ENCODE measurements at places on chromosomes 13 and 19.

DNA sequence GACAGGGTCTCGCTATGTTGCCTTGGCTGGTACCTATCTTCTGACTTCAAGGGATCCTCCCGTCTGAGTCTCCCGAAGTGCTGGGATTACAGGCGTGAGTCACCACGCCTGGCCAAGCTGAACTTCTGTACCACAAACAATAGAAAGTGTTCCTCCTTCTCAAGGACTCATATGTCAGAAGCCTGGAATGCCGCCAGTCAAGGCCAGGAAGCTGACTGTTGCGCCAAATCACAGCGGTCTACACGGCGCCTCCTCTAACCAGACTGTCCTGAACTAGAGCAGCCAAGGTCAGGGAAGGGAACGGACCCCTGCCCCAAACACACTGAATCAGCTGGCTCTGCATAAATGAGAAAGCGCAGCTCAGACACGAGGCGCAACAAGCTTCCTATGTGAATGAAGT lies 14.6 kb downstream of the RAB20 start:
- no peak for DNase-seq

- DNase-seq = no peak
Observed at GRCh38 chr13:111595791-111596190, 275.3 kb downstream of the TEX29 start.

DNA sequence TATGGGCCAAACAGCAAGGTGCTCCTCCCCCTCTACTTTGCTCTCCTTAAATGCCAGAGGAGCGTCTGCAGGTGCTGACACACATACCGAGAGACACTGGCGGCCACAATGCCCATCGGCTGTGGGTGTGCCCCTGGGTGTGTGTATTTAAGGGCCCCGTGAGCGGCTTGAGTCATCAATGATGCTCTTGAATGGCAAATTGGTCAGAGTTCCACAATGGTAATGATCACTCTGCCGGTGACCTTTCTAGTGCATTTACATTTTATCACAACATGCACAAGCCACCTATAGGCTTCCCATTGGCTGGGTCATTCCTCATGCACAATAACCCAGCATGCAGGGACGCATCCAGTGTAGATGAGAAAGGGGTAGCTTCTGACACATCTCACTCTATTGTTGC lies 124.8 kb downstream of the ZNF536 start:
- no peak for DNase-seq

DNA sequence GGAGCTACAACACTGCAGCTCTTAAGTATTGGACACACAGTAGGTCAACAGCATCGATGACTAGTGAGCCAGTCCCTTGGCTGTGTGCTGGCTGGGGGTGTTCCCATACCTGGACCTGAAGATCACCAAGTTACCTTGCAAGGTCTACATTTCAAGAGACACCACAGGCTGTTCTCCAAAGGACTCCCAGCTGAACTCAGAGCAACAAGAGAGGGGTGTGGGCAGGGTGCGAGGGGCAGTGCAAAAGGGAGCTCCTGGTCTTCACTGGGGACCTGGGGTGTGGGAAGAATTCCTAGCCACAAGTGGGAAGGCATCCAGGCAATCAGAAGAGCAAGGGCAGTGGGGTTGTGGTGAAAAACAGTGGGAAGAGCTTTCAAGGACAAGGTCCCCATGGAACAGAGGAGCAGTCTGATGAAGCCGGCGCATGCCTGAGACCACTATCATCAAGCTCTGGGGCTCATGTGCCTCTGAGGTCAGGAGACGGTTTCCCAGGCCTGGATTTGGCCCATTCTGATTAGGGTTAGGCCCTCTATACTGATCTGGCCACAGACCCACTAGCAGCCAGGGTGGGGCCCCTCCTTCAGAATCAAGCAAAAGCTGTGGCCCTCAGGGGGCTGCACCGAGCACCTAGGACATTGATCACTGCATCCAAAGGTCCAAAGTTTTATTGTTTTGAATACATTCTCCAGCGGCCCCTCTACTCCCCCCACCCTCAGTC lies 4.7 kb upstream of the GSK3A start:
- DNase-seq = no peak

GRCh38 chr13:42592915-42593900 lies 19.3 kb downstream of the TNFSF11 start:
- no peak for DNase-seq

- no peak for DNase-seq
Observed at GRCh38 chr13:24215126-24215525, 54.6 kb downstream of the SPATA13 start.

GRCh38 chr19:1272423-1273262 lies 2.7 kb upstream of the FAM174C start:
- DNase-seq = no peak

DNA sequence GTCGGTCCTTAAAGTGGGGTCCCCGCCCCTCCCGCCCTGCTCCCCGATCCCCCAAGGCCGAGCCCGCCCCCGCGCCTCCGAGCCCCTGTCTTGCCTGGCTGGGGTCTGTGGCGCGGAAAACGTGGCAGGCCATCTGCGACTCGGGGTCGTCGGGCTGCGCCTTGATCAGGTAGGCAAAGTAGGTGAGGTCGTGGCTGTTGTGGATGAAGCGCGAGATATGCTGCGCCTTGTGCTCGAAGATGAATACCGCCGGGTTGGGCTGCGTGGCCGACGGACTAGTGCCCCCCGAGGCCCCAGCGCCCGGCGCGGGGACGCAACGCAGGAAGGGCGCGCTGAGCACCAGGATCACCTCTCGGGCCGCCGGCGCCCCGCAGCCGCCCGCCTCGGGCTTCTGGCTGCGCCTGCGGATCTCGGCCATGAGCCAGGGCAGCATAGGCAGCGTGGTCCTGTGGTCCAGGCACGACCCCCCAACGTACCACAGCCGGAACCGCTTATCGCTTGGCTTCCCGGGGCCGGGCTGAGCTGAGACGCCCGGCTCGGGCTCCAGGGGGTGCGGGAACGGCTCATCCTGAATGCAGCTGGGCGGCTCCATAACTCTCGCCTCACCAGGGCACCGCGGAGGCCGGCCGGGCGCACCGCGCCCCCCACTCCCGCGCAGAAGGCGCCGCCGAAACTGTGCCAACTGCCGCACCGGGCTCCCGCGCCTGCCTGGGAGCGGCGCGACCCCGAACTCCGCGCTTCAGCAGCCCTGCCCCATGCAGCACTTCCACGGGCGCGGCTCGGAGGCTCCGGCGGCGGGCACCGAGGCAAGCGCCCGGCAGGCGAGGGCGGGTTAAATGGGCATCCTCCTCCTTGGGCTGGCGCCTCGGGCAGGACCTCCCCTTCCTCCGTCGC lies 546 bp downstream of the TBC1D4 start:
- DNase-seq = no peak

DNA sequence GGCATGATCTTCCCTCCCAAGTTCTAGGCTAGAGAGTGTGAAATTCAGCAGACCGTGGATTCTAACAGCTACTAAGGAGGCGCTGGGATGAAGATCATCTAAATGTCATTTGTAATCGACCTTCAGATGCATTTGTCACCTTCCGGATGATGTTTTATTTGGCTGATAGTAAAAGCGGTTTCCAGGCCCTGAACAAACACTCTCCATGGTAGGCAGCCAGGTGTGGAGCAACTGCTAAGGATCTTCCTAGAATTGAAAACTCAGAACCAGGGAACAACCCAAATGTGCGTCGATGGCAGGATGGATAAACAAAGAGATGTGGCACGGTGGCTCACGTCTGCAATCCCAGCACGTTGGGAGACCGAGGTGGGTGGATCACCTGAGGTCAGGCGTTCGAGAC lies 107.2 kb upstream of the CACNA1A start:
- no peak for DNase-seq

DNA sequence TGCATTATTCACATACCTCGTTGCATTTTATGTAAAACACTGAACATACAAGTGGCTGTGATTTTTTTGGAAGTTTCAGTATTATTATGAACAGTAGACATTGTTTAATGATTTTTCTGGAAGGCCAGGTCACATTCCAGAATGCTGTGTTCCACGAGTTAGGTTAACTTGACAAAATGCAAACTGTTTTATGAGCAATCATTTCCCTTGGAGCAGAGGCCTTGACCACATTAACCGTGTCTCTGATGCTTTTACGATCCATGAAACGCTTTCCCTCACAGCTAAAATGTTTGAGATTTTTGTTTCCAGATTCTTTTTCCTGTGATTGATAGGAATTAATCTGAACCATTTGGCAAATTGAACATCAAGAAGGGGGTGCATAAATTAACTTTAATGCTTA lies 57.8 kb downstream of the MBNL2 start:
- DNase-seq = no peak

DNA sequence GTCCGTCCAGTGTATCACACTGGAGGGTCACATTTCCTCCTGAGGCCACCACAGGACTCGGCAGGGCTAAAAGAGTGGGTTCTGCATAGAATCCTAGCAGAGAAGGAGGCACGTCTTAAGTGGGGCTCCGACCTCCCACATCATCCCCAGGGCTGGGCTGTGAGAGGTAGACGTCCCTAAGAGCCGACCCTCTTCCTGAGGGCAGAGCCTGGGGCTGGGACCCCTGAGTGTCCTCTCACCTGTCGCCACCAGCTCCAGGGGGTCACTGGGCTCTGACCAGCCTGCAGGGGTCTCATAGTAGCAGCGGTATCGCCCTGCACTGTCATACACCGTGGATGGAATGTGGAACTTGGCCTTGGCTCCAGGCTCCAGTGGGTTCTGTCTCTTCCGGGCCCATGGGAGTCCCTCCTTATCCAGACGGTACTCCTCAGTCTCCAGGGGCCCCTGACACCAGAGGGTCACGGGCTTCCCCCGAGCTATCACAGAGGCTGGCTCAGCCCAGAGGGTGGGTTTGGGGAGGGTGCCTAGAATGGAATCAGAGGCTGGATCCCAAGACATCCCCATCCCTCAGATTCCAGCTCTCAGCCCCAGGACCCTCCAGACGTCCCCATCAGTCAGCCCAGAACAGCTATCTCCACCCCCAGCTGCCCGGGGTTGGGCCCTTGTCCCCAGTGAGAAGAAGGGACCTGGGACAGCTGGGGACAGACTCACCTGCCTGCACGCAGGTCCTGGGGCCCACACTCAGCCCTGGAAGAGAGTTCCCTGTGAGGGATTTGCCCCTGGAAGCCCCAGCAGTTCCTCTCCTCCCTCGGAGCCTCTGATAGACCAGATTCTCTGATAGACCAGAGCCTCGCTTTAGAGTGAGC lies 590 bp downstream of the LILRB5 start:
- DNase-seq = no peak

DNA sequence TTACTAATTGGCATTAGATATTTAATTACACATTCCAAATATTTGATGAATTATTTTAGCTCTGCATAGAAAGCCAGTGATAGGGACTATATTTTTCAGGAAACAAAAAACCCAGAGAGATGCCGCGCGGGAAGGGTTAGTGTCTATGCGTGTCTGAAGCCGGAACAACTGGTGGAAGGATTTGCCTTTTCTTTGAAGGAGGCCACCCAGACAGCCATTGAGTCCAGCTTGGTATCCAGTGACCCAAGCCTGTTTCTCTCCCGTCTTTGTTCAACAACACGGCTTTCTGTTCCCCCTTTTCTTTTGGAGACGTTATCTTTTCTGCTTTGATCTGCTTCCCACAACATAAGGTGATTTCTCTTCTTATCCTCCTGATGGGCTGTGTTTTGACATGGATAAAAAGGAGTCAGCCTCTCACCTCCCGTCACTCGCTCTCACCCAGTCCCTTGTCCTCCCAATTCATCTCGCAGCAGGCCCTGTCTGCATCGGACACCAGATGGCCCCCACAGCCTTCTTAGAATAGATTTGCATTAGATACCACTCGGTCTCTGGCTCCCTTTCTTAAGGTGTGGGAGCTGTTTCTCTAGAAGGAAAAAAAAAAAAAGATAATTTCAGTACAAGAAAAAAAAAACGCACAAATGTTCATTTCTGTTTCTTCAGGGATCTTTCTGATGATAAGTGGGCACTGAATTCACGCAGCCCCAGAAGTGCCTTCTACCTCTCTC lies 361.8 kb downstream of the ZNF536 start:
- DNase-seq = no peak

GRCh38 chr13:105567951-105568525 lies 967.4 kb downstream of the EFNB2 start:
- no peak for DNase-seq

DNA sequence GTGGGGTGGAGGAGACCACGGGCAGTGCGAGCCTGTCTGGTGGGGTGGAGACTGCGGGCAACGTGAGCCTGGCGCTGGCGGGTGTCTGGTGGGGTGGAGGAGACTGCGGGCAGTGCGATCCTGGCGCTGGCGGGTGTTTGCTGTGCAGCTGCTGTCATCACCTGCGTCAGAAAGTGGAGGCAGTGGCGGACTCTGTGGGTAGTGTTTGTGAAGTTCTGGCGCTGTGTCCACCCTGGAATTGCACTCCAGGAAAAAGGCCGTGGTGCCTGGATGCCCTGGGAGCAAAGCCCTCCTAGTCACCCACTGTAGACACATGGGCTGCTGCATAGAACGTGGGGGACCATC lies 6.2 kb downstream of the TEX29 start:
- no peak for DNase-seq

GRCh38 chr19:33395561-33396550 lies 22.3 kb downstream of the CEBPG start:
- DNase-seq = no peak

Data from activated CD8-positive, alpha-beta memory T cell treated with anti-CD3 and anti-CD28 coated beads for 4 hours (primary cell).